Memory B cell (primary cell): ENCODE measurements at places on chromosomes 13 and 19.

DNA sequence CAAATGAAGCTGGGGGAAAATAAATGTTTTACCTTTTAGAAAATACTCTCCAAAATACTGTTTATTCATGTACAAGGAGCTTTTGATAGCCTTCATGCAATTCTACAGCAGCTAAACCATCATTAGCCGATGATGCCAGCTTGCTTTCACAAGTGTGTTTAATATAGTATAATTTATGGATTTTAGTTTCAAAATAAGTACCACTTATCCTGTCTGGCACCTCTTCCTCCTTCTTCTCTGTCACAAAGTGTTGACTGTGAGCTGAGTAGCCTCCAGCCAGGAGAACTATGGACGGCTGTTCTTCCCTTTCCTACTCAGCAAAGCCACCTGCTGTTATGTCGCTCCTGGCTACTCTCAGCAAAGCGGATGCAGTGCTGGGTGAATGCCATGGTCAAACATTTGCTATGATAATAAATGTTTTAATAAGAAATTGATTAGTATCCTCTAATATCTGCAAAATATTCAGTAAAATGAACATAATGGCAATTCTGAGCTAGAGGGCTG lies 238.2 kb downstream of the LIG4 start:
- no peak for DNase-seq

- DNase-seq = no peak
Observed at GRCh38 chr13:33740134-33740538, 77.8 kb upstream of the RFC3 start.

GRCh38 chr19:40752257-40752781 lies 1.3 kb downstream of the SNRPA start:
- no peak for DNase-seq

- DNase-seq = no peak
Observed at GRCh38 chr13:109410868-109411267, 375.5 kb downstream of the IRS2 start.

DNA sequence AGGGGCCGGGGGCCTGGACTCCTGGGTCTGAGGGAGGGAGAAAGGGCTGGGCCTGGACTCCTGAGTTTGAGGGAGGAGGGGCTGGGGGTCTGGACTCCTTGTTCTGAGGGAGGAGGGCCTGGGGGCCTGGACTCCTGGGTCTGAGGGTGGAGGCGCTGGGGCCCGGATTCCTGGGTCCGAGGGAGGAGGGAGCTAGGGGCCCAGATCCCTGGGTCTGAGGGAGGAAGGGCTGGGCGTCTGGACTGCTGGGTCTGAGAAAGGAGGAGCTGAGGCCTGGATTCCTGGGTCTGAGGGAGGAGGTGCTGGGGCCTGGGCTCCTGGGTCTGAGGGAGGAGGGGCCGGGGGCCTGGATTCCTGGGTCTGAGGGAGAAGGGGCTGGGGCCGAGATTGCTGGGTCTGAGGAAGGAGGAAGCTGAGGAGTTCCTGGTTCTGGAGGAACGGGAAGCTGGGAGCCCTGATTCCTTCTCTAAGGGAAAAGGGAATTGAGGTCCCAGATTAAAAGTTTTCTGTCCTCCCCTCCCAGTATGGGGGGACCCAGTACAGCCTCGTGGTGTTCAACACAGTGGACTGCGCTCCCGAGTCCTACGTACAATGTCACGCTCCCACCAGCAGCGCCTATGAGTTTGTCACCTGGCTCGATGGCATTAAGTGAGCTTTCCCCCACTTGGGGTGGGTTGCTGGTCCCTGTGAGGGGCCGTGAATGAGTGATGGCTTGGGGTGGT lies 721 bp downstream of the MED25 start:
- DNase-seq = no peak

DNA sequence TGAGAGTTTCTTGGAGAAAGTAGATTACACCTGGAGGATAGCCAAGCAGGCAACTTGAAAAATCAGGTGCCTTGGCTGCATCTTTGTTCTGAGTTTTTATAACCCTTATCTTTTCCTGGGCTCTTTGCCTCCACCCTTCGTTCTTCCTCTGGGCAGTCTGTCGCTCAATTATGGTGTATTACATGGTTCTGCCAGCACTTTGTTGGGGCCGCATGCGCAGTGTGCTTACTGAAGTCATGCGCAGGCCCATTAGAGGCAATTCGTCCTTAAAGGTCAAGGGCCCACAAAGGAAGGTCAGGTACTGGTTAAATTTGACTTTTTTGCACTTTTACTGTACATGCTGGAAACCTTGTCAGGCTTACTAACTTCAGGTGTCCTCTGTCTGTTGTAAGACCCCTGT lies 761.9 kb upstream of the SLITRK5 start:
- DNase-seq = no peak

DNA sequence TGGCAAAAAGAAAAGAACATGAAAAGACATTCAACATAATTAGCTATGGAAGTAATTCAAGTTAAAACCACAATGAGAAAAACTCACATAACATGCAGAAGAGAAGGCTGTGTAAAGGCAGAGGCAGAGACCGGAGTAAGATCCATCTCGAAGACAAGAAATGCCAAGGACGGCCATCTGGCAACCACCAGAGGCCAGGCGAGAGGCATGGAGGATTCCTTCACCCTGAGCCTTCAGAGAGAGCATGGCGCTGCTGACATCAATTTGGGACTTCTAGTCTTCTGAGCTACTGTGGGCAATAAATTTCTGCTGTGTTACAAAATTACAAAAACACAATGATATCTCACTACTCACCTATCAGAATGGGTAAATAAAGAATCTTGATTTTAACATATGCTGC lies 381.0 kb downstream of the TSHZ3 start:
- no peak for DNase-seq

- no peak for DNase-seq
Observed at GRCh38 chr13:43905435-43906031, 25.8 kb downstream of the LACC1 start.

DNA sequence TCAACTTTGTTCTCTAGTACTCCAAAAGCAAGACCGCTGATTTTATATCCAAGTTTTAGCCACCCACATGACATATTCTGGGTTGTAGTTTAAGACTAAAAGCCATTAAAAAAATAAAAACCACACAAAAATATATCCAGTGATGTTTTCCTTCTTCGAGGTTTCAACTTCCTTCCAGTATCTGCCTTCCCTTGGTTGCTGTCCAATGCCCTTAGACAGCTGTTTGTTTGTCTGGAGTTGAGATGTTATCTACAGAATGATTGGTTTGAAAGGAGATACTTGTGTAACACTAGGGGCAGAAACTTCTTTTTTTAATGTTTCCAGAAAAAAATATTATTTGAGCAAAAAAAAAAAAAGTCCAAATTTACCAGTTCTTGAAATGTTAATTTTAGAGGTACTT lies 591.5 kb upstream of the PCDH9 start:
- DNase-seq = no peak

GRCh38 chr13:99376132-99376531 lies 68.9 kb upstream of the GPR183 start:
- peak; percentile 83 for DNase-seq

DNA sequence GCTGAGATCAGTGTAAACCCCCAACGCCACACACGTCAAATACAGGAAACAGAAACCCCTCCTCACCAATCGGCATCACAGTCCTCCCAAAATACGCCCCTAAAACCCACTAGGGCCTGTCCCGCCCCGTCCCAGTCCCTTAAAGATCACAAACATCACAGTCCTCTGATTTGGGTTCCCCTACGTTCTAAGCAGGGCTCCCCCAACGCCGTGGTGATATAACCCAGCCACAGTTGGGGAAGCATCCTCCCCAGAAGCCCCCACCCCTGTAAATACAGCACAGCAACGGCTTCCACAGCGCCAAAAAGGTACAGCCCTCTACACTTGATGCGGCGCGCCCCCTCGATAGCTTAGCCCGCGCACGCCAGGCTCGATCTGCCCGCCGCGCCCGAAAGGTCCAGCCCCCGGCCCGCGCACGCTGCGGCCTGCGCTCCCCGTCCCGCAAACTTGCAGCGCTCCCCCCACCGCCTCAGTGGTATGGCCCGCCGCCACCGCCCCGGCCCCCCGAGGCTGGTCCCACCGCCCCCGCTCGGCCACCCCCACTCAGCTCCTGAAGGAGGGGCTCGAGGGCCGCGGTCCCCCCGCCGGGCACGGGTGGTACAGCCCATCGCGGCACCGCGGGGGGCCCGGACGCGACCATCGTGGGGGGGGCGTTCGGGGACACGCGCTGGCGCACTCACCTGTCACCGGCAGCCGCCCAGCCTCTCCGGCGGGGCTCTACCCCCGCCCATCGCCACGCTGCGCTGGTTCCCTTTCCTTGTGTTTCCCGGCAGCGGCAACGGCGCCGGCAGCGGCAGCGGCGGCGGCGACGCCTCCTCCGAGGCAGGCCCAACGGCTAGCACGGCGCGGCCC lies at the start of gene AKT2:
Gene AKT2 (minus strand): TSS at position 845 of the 852 bp plus-strand sequence. CDS start 20,078 bp downstream, outside the sequence.
- peak; percentile 92 for DNase-seq

DNA sequence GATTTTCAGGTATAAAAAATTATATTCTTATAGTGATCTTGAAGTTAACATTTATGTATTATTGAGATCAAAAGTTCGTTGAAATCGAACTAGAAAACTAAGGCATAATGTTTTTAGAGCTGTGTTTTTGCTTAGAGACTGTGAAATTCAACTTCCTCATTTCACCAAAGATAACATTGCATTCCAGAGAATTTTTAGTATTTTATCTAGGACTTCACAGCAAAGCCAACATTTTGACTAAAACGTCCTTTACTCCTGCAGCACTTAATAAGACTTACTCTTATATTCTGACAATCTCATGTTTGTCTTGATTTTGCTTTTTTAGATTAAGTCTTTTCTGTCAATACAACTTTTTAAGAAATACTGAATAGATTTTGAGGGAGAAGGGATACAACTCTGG lies 4.7 kb downstream of the KCTD4 start:
- DNase-seq = no peak

GRCh38 chr13:94722609-94723345 lies 10.4 kb upstream of the SOX21 start:
- DNase-seq = no peak

GRCh38 chr19:9130965-9131364 lies 4.2 kb upstream of the OR7G3 start:
- peak; percentile 9 for DNase-seq

- DNase-seq = no peak
Observed at GRCh38 chr19:18310118-18310909, 12.6 kb downstream of the LSM4 start.

GRCh38 chr13:48006396-48006795 lies 5.3 kb upstream of the SUCLA2 start:
- no peak for DNase-seq

DNA sequence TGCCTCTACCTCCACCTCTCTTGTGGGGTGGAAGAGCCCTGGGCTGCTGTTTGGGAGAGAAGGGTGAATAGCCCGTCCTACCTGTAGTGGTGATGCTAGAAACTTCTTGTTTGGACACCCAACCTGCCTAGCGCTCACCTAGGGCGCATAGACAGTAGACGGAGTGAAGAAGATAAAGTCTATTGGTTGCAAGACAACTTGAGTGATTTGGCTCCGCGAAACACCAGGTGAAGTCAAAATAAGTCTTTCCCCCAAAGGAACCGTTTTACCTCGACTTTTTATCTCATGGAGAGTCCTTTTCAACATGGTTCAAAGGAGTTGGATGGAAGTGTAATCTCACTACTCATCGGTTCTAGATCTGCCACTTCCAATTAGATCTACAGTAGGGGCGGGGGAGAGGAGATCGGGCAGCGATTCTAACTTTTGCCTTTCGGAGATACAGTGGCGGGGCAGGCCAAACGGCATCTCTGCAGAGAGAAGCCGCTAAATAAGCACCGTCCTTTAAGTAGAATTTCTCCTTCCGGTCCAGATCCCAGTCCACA lies 694 bp upstream of the ZIC5 start:
- DNase-seq = no peak

- DNase-seq = no peak
Observed at GRCh38 chr13:97521726-97522125, 87.8 kb downstream of the RAP2A start.

GRCh38 chr19:56119582-56119978 lies 1.5 kb downstream of the ZNF787 start:
- DNase-seq = no peak

GRCh38 chr13:71577127-71577526 lies 289.9 kb downstream of the DACH1 start:
- no peak for DNase-seq

GRCh38 chr19:19539698-19540063 lies 1.6 kb downstream of the CILP2 start:
- DNase-seq = no peak

GRCh38 chr19:52665529-52665928 lies 27.4 kb upstream of the ZNF83 start:
- no peak for DNase-seq

- DNase-seq = no peak
Observed at GRCh38 chr19:2064788-2065524, 13.9 kb upstream of the MKNK2 start.

DNA sequence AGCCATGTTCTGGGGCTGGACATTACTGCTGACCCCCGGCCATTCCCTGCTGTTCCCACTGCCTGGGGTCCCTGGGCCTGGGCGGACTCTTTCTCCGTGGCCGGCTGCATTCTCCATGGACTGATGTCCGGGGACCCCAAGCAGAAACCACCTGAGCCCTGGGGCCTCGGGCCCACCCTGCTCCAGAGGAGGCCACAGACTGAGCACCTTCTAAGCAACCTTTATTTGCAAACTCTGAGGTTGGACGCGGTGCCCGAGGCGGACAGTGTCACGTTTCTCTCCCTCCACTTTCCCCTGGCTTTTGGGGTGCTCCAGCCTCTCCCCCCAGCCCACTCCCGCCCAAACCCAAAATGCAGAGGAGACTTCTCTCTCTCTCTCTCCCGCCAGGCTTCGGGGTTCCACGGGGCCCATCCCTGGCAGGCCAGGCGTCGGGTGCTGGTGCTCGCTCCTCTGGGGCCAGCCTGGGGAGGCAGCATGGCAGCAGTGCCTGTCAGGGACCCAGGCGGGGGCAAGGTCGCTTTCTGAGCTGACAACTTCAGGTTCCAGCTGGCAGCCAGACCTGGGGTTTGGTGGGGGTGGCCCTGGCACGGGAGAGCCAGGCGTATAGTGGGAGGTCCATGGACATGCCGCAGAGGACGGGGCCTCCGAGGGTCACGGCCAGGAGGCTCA lies 2.3 kb upstream of the C19orf25 start:
- DNase-seq = no peak

DNA sequence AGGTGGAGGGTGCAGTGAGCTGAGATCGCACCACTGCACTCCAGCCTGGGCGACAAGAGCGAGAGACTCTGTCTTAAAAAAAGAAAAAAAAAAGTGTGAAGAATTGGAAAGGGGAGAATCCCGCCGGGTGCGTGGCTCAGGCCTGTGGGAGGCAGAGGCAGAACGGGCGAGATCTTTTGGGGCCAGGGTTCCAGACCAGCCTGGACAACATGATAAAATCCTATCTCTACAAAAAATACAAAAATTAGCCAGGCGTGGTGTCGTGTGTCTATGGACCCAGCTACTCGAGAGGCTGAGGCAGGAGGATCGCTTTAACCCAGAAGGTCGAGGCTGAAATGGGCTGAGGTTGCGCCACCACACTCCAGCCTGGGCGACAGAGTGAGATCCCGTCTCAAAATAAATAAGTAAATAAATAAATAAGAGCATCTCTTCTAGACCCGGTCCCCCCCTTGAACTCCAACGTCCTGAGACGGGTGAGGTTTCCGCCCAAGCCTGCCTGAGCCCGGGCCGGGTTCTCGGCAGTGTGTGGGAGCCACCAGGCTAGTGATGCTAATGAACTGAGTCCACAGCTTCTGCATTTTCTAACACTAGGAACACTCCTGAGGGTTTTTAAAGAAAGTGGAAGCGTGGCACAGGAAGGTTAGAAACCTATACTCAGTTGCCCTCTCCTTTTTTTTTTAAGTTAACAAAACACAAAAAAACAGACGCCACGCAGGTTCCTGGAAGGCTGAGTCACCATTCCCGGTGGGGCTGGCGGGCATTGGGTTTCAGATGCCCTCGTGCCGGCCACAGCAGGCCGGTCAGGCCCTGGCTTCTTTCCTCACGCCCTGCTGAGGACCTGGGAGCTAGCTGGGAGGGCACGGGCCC lies 22.0 kb downstream of the GPX4 start:
- no peak for DNase-seq

- no peak for DNase-seq
Observed at GRCh38 chr13:44507639-44508038, 68.5 kb downstream of the TSC22D1 start.
